ENCODE measurements at places on chromosomes 6 and 20.

GRCh38 chr20:11807054-11808048 lies 110.3 kb upstream of the BTBD3 start:
- peak; percentile 83 for DNase-seq

GRCh38 chr6:15044948-15045347 lies 200.9 kb upstream of the JARID2 start:
- no peak for DNase-seq

DNA sequence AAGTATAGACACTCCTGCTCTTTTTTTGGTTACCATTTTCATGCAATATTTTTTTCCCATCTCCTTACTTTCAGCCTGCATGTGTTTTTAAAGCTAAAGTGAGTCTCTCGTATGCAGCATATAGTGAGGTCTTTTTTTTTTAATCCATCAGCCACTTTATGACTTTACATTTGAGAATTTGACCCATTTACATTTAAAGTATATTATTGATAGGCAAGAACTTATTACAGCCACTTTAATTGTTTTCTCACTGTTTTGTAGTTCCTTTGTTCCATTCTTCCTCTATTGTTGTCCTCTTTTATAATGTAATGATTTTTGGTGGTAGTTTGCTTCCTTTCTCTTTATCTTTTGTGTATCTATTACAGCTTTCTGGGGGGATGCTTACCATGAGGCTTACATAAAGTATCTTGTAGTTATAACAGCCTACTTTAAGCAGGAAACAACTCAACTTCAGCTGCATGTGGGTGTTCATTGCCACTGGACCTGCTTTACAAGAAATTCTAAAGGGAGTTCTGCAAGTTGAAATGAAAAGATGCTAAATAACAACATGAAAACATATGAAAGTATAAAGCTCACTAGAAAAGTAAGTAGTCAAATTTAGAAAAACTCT lies 71.8 kb downstream of the TNFAIP3 start:
- DNase-seq: no peak

GRCh38 chr20:18654448-18654773 lies 66.6 kb downstream of the DTD1 start:
- no peak for DNase-seq

GRCh38 chr6:39520411-39520810 lies 197.9 kb upstream of the KCNK16 start:
- no peak for DNase-seq

GRCh38 chr6:89081129-89081422 lies 525 bp downstream of the PNRC1 start:
- DNase-seq: no peak

GRCh38 chr20:57350081-57350710 lies 859 bp upstream of the RAE1 start:
- DNase-seq: no peak

DNA sequence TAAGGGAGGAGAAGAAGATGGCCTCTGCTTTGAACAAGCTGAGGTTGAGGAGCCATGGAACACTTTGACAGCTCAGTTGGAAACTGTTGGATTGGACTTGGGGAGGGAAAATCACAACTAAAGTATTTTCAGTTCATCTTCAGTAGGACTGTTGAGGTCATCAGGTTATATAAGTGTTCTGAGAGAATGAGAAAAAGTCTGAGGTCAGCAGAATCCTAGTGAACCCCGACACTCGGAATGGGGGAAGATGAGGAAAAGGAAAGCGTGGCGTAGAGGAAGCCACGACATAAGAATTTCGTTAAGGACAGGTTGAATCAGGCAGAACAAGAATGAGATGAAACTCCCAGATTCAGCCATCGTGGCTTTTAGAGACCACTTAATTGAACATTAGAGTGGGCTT lies 4.0 kb upstream of the TRAM2 start:
- no peak for DNase-seq
